ENCODE measurements at places on chromosomes 12 and 14.

DNA sequence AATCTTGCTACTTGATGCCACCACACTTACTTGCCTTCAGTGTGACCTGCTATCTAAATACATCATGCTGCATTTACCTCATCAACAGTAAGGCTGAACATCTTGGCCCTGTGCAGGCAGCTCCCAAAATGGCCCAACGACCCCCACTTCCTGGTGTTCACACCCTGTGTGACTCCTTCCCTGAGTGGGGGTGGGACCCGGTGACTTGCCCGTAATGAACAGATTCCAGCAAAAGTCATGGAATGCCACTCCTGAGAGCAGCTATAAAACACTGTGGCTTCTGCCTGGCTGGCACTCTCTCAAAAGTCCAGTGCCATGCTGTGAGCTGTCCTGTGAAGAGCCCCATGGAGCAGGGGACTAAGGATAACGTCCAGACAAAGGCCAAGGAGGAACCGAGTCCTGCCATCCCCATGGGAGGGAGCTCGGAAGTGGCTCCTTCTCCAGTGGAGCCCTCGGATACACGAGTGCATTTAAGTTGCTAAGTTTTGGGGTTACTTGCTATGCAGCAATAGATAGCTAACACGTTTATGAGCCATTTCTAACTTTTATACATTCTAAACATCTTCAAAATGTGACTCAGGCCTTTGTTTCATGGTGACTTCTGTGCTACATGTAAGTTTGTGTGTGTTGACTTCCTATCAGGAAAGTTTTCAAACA lies 33.0 kb downstream of the P2RX2 start:
- no peak for DNase-seq

DNA sequence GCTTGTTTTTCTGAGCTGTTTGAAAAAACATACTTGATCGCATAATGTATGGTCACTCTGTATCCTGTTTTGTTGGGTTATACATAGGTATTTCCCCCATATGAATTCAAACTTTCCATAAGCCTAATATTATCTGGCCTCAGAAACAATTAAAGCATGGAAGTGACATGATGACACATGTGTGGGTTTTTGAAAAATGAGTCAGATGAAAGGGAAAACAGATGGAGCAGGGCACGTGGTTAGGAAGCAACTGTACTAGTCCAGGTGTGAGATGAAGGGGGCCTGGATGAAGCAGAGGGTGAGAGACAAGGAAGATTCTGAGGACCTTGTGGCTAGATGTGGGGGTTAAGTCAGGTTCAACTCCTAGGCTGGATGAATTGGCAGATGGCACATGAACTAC lies 92.7 kb upstream of the DNM1L start:
- no peak for DNase-seq

- DNase-seq: no peak
Observed at GRCh38 chr12:62698701-62699101, 232.1 kb downstream of the MON2 start.

DNA sequence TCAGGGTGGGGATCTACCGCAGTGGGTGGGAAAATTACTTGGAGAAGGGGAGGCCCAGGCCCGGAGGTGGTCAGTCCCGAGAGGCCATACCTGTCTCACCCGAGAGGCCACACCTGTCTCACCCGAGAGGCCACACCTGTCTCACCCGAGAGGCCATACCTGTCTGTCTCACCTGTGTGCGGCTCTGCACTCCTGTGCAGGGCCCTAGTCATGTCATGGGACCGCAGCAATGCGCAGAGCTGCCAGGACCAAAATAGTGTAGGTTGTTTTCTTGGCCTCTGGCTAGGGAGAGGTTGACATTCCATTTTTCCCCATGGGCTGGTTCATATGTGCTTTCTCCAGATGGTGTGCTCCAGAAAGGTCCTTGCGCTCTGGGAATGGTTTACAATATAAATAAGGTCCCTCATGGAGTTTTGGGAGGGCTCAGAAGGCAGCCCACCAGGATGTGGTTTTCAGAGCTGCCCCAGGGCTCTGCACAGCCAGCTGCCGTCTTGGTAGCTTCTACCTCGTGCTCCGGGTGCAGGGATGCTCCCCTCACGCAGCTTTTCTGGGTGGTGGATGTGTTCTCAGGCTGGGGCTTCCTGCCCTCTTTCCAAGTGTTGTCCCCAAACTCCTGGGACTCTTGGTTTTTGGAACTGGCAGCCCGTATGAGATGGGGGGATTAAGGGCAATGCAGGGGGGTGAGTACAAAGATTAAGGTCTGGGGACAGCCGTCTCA lies 58.2 kb downstream of the CACNA1C start:
- no peak for DNase-seq

DNA sequence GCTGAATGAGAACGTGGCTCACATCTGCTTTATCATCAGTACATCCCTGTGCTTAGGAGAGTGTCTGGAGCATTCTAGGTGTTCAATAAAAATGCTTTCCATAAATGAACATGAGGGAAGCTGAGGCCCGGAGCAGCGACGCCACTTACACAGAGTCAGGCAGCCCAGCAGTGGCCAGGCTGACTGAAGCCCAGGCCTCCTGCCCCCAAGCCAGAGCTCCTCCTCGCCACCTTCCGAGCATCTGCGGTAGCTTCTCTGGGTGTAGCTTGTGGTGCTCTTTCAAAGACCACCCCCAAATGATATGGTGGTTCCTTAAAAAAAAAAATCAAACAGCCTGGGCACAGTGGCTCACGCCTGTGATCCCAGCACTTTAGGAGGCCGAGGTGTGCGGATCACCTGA lies 88.8 kb downstream of the FBXL14 start:
- DNase-seq: no peak

GRCh38 chr14:88411039-88411438 lies 25.6 kb downstream of the SPATA7 start:
- peak; percentile 41 for DNase-seq

GRCh38 chr12:47801170-47801903 lies 18.4 kb downstream of the HDAC7 start:
- DNase-seq: no peak

GRCh38 chr14:49687942-49688700 lies at the start of gene POLE2:
Gene POLE2, minus strand, starts transcription at chr14:49688214. Its CDS starts 11 bp downstream, at chr14:49688203.
- DNase-seq: peak; percentile 89

DNA sequence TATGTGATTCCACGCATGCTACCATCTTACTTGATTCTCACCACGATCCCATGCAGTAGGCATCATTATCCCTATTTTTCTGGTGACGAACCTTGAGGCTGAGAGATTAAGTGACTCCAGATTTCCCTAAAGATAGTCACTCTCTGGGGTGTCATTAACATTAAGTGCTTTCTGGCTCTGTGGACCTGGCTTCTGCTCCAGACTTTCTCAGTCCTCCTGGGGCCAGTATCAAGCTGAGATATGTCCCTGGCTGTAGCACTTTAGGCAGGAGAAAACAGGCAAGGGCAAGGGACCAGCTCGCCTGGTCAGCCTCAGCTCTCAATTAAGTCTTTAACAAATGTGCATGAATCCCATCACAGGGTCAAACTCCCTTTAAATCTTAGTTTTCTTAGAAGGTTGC lies 38.3 kb upstream of the PRB2 start:
- DNase-seq: peak; percentile 77

DNA sequence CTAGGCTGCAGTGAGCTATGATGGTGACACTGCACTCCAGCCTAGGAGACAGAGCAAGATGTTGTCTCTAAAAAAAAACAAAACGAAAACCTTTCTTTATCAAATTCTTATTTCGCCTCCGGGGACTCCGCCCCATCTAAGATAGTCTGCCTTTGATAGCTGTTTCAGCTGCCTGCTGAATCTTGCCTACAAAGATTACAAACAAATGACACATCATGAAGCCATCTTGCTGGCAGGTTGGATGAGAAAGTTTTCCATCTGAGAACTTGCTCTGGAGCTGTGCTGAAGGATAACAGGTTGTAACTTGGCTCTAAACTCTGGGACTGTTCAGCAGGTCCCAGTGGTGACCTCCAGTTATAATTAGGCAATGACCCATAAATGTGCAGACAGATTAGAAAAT lies 41.8 kb upstream of the AEBP2 start:
- DNase-seq: no peak

DNA sequence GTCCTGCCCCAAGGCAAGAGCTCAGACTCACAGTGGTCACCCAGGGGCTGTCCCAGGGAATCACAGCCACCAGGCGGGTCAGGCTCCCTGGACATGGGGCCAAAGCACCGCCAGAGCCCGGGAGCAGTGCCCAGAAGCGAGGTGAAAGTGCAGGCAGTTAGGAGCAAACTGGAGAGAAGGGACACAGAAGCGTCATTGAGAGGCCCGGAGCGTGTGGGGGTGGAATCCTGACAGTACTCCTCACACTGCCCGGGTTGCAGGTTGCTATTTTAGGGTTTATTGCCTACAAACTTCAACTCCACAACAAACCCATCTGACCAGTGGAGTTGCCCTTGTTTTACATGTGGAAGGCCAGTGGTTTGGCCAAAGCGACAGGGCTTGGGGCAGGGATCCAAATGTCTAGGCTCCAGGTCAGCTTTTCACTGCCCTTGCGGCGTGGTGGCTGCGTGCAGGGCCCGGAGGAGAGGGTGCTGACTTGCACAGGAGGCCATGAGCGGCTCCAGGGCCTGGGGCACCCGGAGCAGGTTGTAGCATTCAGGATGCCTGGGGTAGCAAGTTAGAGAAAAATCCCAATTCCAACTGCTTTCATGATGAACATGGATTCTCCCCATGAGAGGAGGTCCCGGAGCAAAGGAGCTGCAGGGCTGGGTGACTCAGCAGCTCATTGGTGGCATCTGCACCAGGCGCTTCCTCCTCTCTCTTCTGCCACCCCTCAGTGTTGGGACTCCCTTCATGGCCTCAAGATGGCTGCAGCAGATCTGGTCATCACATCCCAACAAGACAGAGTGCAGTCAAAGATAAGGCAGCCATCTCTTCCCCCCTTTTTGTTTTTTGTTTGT lies 112.3 kb upstream of the NCOR2 start:
- no peak for DNase-seq

- DNase-seq: no peak
Observed at GRCh38 chr12:119255314-119255713, 76.6 kb downstream of the HSPB8 start.
